Mesenteric fat pad (tissue), 1 donor: ENCODE measurements at places on chromosomes 6 and 20.

- no peak for DNase-seq
Measured at GRCh38 chr20:2104236-2104635, 2.6 kb downstream of the STK35 start.

DNA sequence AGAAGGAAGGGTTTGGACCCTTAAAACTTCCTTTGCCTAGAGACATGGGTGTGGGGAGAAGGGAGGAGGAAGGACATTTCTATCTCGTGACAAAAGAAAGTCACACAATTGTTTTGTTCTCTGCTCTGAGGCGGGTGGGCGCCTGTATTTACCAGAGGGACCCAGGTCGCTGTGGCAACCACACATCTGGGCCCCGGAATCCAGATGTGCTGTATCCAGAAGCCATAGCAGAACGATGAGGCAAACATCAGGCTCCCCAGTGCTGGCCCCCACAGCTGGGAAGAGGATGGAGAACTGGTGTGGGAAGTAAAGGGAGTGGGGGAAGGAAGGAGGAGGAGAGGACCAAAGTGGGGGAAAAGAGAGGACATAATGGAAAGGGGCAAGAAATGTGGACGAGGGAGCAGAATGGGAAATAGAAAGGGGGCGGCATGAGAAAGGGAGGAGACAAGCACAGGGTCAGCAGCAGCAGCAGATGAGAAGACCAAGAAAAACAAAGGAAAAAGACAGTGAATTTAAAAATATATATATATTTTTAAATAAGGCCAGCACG, 3.4 kb upstream of the TNXB start:
- DNase-seq, result no peak

- DNase-seq, result no peak
Measured at GRCh38 chr6:75620381-75621304, 19.0 kb downstream of the SENP6 start.

DNA sequence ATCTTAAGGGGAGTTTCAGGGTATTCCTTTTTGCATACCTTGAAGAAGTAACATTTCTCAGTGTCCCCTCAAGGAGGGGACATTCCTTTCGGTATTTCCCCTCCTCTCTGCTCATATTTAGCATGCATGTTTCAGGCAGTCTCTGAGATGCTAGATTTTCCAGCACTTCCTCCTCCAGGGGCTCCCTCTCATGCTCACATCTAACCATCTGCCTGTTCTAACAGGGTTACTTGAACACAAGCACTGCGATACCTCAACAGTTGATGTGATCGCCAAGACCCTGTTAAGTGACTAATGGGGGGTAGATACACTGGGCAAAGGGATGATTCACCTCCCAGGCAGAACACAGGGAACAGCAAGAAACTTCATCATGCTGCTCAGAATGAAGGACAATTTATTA, 12.9 kb upstream of the MCM3 start:
- no peak for DNase-seq

DNA sequence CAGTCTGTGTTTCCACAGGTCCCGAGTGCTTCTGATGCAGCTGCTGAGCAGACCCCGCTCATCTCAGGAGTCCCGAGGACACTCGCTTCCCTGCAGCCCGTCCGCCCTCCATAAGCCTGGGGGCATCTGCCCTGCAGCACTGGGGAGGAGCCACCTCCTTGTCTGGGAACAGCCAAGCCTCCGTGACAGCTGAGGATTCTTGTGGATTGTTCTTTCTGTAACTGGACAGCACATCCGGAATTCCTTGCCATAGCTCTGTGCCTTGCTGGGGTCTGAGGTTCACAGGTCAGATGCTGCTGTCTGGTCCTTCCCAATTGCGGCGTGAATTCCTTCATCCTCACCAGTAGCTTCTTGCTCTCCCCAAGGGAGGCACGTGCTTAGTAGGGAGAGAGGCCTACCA, 38.4 kb upstream of the FNDC1 start:
- DNase-seq, result no peak

DNA sequence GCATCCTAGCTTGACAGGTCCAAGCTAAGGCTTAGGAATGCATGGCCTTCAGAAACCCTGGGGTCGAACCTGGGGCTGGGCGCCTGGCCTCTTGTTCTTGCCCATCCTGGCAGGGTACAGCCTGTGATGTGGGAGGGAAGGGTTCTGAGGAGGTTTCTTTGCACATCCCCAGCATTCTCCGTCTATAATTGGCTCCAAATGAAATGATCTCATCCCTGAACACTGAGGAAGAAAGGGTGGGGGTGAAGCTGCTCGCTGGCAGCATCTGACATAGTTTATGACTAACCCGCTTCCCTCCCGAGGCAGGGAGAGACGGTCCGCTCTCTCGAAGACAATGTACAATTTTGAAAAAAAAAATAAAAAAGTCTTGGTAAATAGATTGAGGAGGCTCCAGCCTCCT, 67.1 kb upstream of the ZNFX1 start:
- DNase-seq, result no peak
